Chondrocyte (in vitro differentiated cells): ENCODE measurements at places on chromosomes 3 and 15.

DNA sequence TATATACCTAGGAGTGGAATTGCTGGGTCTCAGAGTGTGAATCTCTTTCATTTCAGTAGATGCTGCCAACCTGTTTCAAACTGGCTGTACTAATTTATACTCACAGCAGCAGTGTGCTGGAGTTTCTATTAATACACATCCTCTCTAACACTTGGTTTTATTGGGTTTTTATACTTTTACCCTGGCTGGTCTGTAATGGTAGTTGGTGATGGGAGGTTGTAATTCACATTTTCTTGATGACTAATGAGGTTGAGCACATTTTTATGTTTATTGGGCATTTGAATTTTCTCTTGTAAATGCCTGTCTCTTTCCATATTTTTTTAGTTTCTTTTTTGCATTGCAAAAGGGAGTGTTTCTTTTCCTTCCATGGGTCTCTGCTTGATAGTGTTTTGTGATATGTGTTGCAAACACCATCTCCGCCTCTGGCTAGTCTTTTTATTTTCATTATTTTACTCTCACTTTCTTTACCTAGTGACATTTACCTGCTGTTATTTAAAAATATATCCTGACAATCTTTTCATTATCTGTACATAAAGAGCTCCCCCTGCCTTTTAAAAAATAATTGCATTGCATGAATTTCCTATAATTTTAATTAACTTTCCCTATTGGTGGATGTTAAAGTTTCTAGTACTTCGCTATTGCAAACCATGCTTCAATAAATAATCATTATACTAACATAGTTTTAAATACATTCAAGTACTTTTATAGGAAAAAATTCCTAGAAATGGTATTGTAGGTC lies 49.0 kb upstream of the GCNT3 start:
- DNase-seq, result no peak

DNA sequence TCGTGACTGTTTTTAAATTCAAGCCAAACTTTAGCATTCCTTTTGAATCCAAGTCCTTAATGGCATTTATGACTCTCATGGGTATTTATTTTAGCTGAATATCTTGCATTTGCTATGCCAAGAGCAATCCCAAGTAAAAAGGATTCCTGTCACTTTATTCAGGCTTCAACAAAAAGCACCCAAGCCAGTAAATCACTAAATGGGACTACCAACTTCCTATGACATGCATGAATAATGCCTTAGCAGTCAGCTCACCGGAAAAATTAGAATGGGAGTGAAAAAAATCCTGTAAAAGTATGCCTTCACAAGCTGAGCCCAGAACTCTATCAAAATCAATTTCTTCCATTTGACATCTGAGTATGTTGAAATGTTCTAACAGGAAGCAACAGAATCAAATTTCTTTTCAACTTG lies 1297.9 kb downstream of the ROBO2 start:
- DNase-seq, result no peak

DNA sequence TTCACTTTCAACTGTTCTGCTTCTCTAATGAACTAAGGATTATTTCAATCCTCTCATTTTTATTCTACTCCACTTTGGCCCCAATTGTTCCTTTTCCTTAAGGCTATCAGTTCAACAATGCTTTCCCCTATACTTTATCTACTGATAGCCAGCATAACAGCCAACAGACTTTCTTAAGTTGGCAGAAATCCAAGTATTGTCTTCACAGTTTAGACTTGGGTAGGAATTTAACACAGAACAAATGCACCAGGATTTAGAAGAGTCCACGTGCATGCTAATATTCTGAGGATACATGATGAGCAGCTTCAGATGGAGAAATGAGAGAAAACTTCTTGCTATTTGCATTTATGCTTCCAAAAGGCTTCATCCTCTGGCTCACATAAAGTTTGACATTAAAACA lies 54.8 kb downstream of the FBN1 start:
- DNase-seq, result no peak

GRCh38 chr3:106827515-106828213 lies 549.6 kb upstream of the CCDC54 start:
- DNase-seq, result no peak

GRCh38 chr3:61901496-61901895 lies 340.1 kb downstream of the PTPRG start:
- DNase-seq, result no peak
